Activated CD8-positive, alpha-beta memory T cell treated with anti-CD3 and anti-CD28 coated beads for 1 hour (primary cell): ENCODE measurements at places on chromosomes 3 and 15.
A peak's percentile ranks its signal among the peaks of the same experiment; 100 is the strongest.

GRCh38 chr3:111813441-111813840, 45.6 kb upstream of the PHLDB2 start:
- no peak for DNase-seq

DNA sequence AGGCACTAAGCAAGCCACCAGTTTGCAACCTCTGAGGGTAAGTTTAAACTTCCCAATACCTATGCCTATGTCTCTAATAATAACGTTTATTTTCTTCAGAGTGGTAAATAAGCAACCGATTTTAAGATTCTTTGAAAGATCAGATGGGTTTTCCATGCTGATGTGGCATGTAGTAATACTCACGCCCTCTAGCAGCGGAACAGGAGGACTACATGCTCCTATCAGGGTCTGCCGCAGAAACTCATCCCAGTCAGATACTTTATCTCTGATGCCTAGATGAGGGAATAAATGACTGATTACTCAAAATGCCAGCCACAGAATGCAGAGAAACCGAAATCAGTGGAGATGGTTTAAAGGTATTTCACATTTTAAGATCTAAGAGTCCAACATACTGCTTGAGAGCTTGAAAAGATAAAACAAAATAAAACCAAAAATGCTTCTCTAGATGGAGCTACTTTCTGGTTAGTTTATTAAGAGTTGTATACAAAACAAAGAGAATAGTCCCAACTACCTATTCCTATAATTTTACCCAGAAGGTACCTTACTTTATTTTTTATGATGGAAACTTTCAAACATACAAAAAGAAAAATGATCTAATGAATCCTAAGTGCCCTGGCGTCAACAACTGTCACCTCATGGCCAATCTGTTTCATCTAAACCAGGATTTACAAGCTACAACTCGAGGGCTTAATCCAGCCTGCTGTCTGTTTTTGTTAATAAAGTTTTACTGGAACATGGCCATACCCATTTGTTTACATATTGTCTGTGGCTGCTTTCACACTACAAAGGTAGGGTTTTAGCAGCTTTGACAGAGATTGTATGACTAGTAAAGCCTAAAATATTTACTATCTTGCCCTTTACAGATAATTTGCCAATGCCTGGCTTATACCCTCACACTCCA, 37.5 kb upstream of the STIMATE start:
- peak; percentile 10 for DNase-seq

DNA sequence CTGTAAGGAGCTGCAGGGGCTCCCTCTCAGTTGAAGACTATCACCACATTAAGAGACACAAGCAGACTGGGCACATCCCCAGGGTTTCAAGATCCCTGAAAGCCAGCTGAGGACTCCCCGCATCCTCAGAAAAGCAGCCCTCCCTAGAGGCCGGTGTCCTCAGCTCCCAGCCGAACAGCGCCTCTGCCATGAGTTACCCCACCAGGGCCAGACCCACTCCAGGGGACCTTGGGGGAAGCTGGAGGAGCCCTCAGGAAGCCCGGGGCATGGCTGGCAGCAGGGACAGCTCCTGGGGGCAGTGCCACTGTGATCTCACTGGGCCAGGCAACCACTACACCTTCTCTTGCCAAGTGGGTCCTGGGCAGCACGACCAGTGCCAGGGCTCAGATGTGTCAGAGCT, 8.1 kb downstream of the KLF15 start:
- DNase-seq, result no peak

GRCh38 chr3:94106268-94106667, 43.4 kb downstream of the NSUN3 start:
- DNase-seq, result no peak

GRCh38 chr15:88995449-88995848, 82.3 kb upstream of the MFGE8 start:
- DNase-seq, result no peak

DNA sequence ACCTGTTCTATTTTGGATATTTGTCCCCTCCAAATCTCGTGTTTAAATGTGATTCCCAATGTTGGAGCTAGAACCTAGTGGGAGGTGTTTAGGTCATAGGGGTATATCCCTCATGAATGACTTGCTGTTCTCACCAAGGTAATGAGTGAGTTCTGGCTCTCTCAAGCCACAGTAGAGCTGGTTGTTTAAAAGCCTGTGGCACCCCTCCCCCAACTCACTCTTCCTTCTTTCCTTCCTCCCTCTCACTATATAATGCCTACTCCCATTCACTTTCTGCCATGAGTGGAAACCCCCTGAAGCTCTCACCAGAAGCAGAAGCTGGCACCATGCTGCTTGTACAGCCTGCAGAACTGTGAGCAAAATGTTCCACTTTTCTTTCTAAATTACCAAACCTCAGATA, 341.1 kb downstream of the SI start:
- DNase-seq, result no peak

GRCh38 chr3:11350374-11350773, 78.2 kb downstream of the ATG7 start:
- DNase-seq, result no peak
